Left lung (tissue), 14 donors: ENCODE measurements at places on chromosomes 5 and 9.

DNA sequence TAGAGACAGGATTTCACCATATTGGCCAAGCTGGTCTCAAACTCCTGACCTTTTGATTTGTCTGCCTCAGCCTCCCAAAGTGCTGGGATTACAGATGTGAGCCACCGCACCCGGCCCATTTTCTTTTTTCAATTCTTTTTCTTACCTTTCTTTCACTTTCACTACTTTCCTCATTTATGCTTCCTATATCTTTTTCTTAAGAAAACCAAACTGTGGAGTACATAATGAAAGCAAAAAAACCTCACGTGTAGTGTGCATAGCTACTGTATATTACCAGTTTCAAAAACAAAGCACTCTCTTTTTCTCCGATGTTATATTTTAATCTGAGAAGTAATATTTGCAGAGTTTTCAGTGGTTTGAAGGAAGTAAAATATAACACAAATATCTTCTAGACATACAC lies 8.0 kb upstream of the CAST start:
- H3K27ac ChIP-seq, result no peak overlapping the region
- no peaks in the 10 kb centered on the region for H3K36me3 ChIP-seq
- no peaks in the 10 kb centered on the region for H3K4me1 ChIP-seq
- no peak for DNase-seq
- no peak overlapping the region for H3K4me3 ChIP-seq
- H3K27me3 ChIP-seq, result no peaks in the 10 kb centered on the region

- peaks cover 7% of the 10 kb centered on the region for H3K4me1 ChIP-seq
- H3K36me3 ChIP-seq, result no peaks in the 10 kb centered on the region
These were observed 173.9 kb downstream of the AOPEP start for GRCh38 chr9:94900222-94901018.

GRCh38 chr9:92947268-92948037 lies at the start of gene FGD3:
FGD3 (plus strand) TSS chr9:92947523; CDS start chr9:92976257, 28,734 bp downstream.
- peaks cover 35% of the 10 kb centered on the region for H3K27me3 ChIP-seq
- H3K4me1 ChIP-seq, result peaks cover 14% of the 10 kb centered on the region
- no peaks in the 10 kb centered on the region for H3K36me3 ChIP-seq
- DNase-seq, result no peak

GRCh38 chr5:3359642-3360041 lies 236.0 kb upstream of the IRX1 start:
- no peaks in the 10 kb centered on the region for H3K4me1 ChIP-seq
- no peak for DNase-seq
- no peak overlapping the region for H3K27ac ChIP-seq
- no peak overlapping the region for H3K4me3 ChIP-seq
- no peaks in the 10 kb centered on the region for H3K27me3 ChIP-seq

DNA sequence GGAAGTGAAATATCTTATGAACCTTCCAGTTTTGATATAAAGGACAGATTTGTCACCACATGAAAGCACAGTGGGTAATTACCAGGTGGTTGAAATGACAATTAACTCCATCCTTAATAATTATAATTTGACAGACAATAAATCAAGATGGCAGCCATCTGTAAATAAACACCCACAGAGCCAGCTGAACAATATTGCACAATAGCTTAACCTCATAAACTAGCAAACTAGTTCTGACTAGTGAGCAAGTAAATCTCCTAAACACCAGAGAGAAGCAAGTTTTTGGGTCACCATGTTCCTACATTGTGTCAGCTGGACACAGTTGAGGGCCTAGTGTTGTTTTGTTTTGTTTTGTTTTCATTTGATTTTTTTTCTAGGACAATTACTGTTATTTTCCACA lies 577.4 kb downstream of the ACTL7B start:
- no peaks in the 10 kb centered on the region for H3K27me3 ChIP-seq
- H3K4me1 ChIP-seq, result no peaks in the 10 kb centered on the region
- DNase-seq, result no peak
- H3K4me3 ChIP-seq, result no peak overlapping the region

GRCh38 chr5:149932445-149933350 lies 11.9 kb downstream of the PDE6A start:
- H3K36me3 ChIP-seq, result no peaks in the 10 kb centered on the region
- peaks cover 2% of the 10 kb centered on the region for H3K4me1 ChIP-seq
- DNase-seq, result no peak
- H3K27ac ChIP-seq, result no peak overlapping the region
- peaks cover 6% of the 10 kb centered on the region for H3K27me3 ChIP-seq

- peaks cover 6% of the 10 kb centered on the region for H3K4me1 ChIP-seq
- H3K27ac ChIP-seq, result no peak overlapping the region
- no peak for DNase-seq
- no peaks in the 10 kb centered on the region for H3K36me3 ChIP-seq
- H3K27me3 ChIP-seq, result no peaks in the 10 kb centered on the region
- H3K4me3 ChIP-seq, result no peak overlapping the region
These were observed 110.4 kb downstream of the ZNF354C start for GRCh38 chr5:179170606-179171005.

DNA sequence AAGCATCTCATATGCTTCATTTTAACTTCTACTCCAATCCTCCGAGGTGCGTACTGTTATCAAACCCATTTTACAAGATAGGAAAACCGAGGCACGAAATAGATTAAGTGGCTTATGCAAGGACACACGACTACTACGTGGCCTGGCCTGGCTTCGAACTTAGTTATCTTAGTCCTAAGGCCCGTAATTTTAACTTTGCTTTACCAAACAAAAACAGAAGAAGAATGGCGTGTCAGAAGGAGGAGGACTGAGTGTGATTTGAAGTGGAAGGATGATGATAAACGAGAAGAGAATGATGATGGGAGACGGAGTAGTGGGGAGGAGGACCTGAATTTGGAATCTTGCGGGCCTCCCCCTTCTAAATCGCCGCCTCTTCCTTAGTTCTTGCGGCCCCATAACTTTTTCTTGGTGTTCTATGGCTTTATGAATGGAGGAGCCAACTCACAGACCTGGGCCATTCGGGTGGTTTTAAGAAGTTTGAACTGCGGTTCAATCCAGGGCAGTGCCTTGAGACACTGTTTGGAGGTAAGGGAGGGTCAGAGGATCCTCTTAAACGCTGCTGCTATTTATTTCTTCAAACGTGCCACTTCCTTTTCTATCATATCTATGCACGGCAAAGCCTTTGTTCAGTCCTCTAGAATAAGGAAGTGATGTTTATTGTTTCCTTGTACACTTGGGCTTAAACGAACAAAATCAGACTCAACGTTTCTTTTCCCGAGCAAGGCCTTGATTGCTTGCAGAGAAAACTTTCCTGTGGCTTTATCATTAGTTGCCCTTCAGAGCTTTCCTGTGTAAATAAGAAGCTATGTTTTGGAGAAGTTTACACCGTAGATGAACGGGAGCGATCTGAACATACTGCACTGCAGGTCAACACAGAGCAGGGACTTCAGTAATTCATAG lies 795 bp downstream of the CNOT8 start:
- no peaks in the 10 kb centered on the region for H3K36me3 ChIP-seq
- no peaks in the 10 kb centered on the region for H3K27me3 ChIP-seq
- H3K4me1 ChIP-seq, result peaks cover 56% of the 10 kb centered on the region
- H3K27ac ChIP-seq, result peak overlapping the region; percentile 100
- peak overlapping the region; percentile 59 for H3K4me3 ChIP-seq

DNA sequence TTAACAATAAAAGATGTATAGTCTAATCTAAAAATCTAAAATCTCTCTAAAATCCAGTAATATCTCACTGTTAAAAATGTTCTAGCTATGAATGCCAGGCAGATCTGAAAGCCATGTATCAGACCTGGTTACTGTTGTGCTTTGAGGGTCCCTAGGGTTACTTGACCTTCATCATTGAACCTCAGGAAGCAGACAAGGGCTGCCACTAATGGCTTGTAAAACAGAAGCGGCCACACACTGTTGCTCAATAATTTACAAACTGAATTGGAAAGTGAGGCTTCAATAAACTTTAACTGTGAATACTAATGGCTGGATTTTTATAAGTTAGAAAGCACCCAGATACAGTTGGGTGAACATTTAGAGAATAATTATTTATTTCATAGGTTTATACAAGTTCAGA lies 198.0 kb upstream of the RPS23 start:
- H3K4me1 ChIP-seq, result no peaks in the 10 kb centered on the region
- H3K4me3 ChIP-seq, result no peak overlapping the region
- DNase-seq, result no peak
- no peaks in the 10 kb centered on the region for H3K27me3 ChIP-seq
- H3K36me3 ChIP-seq, result no peaks in the 10 kb centered on the region

- no peak overlapping the region for H3K27ac ChIP-seq
- H3K4me1 ChIP-seq, result peaks cover 25% of the 10 kb centered on the region
- no peak for DNase-seq
These were observed 14.6 kb downstream of the IL33 start for GRCh38 chr9:6230037-6230780.

DNA sequence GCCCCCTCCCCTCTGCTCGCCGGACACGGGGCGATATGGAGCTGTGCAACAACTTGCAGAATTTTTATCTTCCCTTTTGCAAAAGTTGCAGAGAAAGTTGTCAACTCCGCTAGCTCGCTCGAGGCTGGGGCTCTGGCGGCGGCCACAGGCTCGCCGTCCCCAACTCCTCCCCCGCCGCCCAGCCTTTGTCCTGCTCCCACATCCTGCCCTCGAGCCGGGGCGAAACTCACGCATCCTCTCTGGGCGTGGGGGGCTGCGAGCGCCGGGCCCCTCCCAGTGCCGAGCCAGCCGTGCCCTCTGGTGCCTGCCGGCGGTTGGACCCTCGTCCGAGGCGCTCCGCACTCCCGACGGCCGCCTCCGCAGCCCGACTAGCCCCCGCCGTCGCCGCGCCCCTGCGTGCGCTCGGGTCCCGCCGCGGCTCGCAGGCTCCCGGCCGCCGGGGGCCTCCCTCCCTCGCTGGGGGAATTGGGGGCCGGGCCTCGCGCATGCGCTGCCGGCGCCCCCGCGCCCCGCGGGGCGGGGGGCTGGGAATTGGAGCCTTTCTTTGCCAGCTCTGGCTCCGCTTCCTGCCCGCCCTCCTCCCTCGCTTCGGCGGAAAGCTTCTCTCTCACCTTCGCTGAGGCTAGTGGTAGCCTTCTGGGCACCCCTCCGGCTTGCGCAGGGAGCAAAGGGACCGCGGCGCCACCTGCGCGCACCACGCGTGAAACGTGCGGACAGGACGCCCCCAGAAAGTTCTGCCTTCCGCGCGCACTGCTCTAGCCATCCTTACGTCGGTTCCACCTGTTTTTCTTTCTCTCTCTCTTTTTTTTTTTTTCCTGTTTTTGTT lies at the start of gene CCNJL:
TSS of gene CCNJL (minus strand) at position 431 of the 826 bp plus-strand sequence. CDS start 641 bp downstream, outside the sequence.
- peak within 1 kb of the TSS; percentile 83 for H3K27ac ChIP-seq
- no peaks in the 10 kb centered on the region for H3K36me3 ChIP-seq
- DNase-seq, result peak; percentile 77
- H3K4me3 ChIP-seq, result peak within 1 kb of the TSS; percentile 71
- no peaks in the 10 kb centered on the region for H3K27me3 ChIP-seq

DNA sequence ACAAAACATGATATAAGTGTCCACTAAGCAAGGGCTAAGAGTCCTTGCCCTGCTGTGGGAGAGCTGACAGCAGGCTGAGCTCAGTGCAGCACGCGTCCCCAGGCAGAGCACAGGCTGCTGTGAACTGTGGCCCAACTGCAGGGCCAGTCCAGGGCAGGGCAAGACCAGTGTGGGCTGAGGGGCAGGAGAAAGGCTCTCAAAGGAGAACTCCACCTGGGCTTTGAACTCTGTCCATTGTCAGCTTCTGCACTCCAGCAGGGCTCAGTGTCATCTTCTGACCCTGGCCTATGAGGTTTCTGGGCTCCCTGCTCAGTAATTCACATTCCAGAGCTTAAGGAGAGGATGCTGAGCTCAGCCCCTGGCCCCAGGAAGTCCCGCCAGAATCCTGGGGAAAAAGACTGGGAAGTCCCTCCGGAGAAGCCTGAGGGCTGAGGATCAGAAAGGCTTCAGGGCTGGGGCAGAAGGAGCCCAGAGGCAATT lies 37.4 kb downstream of the LHFPL2 start:
- H3K4me3 ChIP-seq, result no peak overlapping the region
- H3K27me3 ChIP-seq, result no peaks in the 10 kb centered on the region
- H3K27ac ChIP-seq, result no peak overlapping the region
- H3K36me3 ChIP-seq, result no peaks in the 10 kb centered on the region
- no peak for DNase-seq

GRCh38 chr9:88216126-88216995 lies 78.1 kb upstream of the SPATA31C2 start:
- DNase-seq, result no peak
- H3K36me3 ChIP-seq, result no peaks in the 10 kb centered on the region
- no peaks in the 10 kb centered on the region for H3K4me1 ChIP-seq
- H3K27me3 ChIP-seq, result no peaks in the 10 kb centered on the region
- H3K27ac ChIP-seq, result no peak overlapping the region

- H3K4me3 ChIP-seq, result no peak overlapping the region
- no peaks in the 10 kb centered on the region for H3K36me3 ChIP-seq
- H3K27ac ChIP-seq, result no peak overlapping the region
- no peak for DNase-seq
These were observed 106.3 kb upstream of the GPBP1 start for GRCh38 chr5:57067597-57067924.

DNA sequence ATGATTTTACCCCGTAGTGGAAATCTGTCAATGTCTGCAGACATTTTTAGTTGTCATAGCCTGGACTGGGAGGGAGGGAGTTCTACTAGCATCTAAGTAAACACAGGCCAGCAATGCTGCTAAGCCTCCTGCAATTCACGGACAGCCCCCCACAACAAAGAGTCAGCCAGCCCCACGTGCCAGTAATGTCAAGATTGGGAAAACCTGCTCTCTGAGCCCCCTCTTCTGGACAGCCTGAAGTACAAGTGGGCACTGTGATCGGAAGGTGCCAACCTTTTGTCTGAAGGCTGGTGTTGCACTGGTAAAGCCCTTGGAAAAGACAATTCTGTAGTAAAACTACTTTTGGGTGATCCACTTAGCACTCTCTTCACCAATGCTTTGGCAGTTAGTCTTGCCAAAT lies 154.5 kb downstream of the TARS1 start:
- H3K27ac ChIP-seq, result no peak overlapping the region
- no peak for DNase-seq
- no peak overlapping the region for H3K4me3 ChIP-seq
- no peaks in the 10 kb centered on the region for H3K4me1 ChIP-seq
- no peaks in the 10 kb centered on the region for H3K36me3 ChIP-seq

- no peaks in the 10 kb centered on the region for H3K36me3 ChIP-seq
- H3K4me1 ChIP-seq, result no peaks in the 10 kb centered on the region
- no peak overlapping the region for H3K27ac ChIP-seq
- H3K4me3 ChIP-seq, result no peak overlapping the region
These were observed 53.4 kb upstream of the SUB1 start for GRCh38 chr5:32531885-32532520.

- peak overlapping the region; percentile 26 for H3K27ac ChIP-seq
- H3K36me3 ChIP-seq, result no peaks in the 10 kb centered on the region
- no peak for DNase-seq
- H3K27me3 ChIP-seq, result no peaks in the 10 kb centered on the region
- H3K4me1 ChIP-seq, result peaks cover 22% of the 10 kb centered on the region
- no peak overlapping the region for H3K4me3 ChIP-seq
These were observed 47.7 kb downstream of the UGCG start for GRCh38 chr9:111944241-111944866.
